ENCODE measurements at places on chromosomes 6 and 20.

DNA sequence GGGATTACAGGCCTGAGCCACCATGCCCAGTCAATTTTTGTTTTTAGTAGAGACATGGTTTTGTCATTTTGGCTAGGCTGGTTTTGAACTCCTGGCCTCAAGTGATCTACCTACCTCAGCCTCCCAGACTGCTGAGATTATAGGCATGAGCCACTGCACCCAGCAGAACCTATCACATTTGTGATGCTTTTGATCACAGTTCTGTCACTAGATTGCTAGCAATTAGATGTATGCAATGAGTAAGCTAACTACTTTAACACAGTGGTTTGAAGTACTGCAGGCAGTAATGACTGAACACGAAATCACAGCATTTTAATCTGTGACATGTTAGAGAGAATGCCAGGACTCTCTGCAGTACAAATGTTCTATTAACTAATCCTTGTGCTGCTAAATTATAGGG, 19.6 kb upstream of the SAMHD1 start:
- DNase-seq: no peak

DNA sequence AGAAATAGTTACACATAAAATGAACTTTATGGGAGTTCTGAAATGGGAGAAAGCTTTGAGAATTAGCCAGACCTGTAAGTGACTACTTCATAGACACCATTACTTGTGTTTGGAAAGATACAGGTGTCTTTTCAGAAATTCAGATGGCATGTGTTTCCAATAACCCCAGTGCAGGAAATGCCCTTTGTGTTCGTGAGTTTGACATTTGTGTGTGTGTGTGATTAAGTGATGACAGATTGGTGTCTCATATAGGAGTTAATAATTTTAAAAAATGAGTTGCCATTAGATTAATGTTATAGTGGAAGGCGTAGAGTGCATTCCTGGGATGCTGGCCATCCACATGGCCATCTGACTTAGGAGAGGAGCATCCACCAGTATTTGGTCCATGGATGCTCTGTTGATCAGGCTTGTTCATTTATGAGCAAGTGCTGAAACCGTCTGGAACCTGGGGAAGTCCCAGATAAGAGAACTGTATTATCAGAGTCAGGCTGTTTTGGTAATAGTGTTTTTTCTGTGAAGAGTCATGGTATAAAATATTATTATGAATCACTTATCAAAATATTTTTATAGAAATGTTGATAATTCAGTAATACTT, 3.1 kb downstream of the STK4 start:
- no peak for DNase-seq

DNA sequence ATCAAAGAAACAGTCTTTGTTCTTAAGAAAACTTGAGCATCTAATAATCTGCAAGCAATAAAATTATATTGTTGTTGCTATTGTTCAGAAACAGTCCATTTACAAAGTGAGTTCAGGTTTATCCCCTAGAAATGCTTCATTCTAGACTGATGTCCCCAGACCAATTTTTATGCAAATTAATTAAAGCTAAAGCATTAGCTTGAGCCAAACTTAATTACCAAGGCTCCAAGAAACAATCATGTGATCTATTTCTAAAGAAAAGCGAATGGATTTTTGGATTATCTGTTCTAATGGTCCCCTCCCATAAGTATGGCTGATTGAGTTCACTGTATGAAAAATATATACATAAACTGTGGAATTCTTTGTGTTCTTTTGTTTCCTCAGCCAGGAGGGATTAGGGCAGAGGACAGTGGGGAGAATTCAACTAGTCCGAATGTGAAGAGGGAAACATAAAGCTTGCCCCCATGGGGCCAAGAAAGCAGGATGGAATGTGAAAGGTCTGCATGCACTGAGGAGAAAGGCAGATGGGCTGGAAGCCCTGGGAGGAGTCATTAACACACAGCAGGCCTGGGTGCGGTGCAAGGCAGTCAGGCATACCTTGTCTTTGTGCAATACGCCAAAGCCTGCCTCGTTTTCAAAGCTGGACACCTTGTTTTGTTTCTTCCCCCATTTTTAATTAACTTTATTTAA, 597.1 kb downstream of the KIF16B start:
- DNase-seq: no peak

- no peak for DNase-seq
Measured at GRCh38 chr6:11198663-11199603, 33.5 kb downstream of the NEDD9 start.

DNA sequence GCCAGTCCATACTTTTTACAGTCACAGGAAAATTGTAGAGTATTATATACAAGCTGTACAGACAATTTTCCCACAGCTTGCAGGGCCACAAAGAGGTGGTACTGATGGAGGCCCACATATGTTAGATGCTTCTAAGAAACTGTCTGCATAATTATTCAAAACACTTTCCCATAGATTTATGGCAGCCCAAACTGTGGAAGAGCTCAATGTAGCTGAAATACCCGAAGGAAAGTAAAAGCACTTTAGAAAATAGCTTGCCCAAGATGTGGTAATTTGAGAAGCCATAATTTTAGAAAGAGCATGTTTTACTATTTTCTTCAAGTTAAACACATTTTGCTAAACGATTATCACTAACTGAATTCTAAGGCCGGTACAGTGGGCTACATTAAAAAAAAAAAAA, 36.9 kb downstream of the GMDS start:
- DNase-seq: no peak

DNA sequence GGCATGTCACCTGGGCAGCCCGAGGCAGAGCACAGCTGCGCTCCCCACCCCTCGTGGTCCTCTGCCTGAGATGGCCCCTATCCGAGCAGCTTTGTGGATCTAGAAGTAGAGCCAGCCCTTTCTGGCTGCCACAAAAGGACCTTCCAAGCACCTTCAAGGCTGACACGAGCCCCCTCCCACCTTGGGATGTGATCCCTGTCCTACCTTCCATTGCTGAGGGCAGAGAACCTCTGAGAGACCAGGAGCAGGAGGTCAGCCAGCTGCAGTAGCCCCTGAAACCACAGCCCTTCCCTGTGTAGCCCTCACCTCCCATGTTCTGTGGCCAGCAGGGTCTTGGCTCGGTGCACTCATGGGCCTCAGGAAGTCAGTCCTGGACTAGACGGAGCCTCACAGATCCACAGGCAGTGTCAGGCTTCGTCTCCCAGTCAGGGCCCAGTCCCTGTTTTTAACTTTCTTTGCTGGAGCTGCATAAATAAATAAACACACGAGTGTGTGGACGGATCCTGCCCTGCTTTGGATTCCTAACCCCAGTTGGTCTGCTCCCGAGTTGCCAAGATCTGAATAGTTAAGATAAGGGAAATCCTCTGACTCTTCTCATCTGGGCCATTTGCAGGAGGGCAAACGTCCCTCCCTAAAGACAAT, 507.7 kb downstream of the PREX1 start:
- DNase-seq: no peak
